ENCODE measurements at places on chromosomes 6 and 20.

GRCh38 chr20:20956513-20956931 lies 149.6 kb downstream of the LINC00237 start:
- DNase-seq = no peak

- DNase-seq = peak; percentile 86
These were observed at the start of gene RING1 for GRCh38 chr6:33208091-33208967. RING1 (plus strand) TSS chr6:33208500; CDS start chr6:33208823, 323 bp downstream.

DNA sequence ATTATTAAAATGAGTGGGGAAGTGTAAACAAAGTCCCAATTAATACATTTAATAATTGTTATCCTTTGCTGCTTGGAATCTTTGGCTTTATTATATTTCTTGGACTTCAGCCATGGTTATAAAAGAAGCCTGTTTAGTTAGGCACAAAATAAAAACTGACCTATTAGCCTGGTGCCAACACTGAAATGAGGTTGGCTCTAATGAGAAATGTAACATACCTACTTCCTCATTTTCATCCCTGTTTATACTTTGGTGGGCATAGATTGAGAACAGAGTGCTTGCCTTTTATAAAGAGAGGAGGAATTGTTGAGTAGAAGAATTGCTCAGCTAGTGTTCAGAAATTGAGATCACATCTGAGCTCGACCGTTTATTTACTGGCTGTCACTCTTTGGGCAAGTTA lies 471.3 kb downstream of the UTRN start:
- DNase-seq = no peak

DNA sequence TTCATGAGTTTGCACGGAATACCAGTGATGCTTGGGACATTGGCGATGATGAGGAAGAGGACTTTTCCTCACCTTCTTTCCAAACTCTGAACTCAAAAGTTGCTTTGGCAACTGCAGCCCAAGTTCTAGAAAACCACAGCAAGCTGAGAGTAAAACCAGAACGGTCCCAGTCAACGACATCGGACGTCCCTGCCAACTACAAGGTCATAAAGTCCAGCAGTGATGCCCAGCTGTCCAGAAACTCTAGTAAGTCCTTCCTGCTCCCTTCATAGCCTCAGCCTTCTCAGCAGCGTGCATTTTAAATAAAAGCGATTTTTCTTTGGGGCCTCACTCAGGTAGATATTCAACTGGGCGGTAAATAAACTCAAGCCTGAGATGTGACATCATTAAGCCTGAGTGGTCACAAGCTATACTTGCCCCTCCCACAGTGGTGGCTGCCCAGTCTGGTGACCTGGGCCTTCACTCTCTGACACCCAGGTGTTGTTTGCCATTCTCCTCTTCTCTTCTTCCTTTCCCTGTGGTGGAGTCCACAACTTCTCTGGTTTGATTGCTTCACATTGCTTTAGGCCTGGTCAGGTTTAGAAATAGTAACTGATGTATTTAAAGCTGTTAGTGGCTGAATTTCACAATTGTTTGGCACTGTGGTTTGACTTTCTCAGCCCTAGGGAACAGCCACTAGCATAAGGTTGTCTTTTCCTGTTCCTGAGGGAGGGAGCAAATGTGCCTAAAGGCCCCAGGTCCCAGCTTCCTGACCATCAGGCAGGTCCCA lies 21.6 kb upstream of the TMEM217 start:
- DNase-seq = peak; percentile 54

All from inflammatory macrophage treated with lipopolysaccharide for 1 hour (primary cell).